ENCODE measurements at places on chromosomes 3 and 15.
A peak's percentile ranks its signal among the peaks of the same experiment; 100 is the strongest.

GRCh38 chr15:62894322-62895085 is 148.0 kb upstream of the TPM1 start:
- DNase-seq = no peak

- DNase-seq = no peak
These were observed 395.6 kb upstream of the ROBO2 start for GRCh38 chr3:76644305-76644675.

DNA sequence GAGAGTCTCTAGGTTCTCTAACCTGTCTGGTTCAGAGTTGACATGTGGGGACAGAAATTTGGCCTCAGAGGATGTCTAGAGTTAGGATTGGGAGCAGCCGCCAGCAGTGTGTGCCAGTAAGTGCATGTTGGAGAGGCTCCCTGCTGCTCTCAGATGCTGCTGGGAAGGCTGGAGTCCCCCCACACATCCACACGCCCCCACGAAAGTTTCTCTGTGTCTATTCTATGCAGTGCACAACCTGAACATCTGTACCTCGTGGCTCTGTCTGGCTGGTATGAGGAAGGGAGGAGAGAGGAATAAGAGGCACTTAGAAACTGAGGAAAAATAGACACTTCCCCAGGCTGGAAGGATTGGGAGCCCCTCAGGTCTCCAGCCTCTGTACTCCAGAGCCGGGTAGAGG is 131.8 kb downstream of the RAB11A start:
- DNase-seq = no peak

DNA sequence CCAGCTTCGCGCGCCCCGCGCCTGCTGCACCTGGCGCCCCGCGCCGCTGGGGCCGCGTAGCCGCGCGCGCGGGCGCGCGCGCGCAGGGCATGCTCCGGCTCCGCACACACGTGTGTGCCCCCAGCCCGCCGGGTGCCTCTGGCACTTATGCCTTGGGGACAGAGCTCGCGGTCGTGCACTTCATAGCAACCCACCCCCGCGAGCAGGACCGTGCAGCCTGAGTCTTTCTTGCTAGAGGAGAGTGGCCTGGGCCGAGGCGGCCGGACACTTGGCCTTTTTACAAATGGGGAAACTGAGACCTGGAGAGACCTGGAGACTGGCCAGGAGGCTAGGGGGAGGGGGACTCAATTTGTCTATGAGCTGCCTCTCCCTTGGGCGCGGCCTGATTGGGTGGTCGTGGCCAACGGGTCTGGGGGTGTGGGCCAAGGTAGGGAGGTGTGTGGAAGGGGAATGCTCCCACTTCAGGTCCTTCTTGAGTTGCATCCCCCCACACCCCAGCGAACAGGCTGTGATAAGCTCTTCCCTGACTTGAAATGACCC is 562 bp downstream of the NBEAL2 start:
- no peak for DNase-seq

- no peak for DNase-seq
These were observed 16.4 kb downstream of the ARRDC4 start for GRCh38 chr15:97976766-97977503.

GRCh38 chr15:45645026-45645980 is 10.5 kb downstream of the SQOR start:
- no peak for DNase-seq

DNA sequence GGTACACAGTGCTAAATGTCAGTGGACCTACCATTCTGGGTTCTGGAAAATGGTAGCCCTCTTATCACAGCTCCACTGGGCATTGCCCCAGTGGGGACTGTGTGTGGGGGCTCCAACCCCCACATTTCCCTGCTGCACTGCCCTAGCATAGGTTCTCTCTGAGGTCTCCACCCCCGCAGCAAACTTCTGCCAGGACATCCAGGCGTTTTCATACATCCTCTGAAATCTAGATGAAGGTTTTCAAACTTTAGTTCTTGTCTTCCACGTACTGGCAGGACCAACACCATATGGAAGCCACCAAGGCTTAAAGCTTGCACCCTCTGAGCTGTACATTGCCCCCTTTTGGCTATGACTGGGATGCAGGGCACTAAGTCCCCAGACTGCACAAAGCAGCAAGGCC is 788.2 kb upstream of the ALCAM start:
- no peak for DNase-seq

DNA sequence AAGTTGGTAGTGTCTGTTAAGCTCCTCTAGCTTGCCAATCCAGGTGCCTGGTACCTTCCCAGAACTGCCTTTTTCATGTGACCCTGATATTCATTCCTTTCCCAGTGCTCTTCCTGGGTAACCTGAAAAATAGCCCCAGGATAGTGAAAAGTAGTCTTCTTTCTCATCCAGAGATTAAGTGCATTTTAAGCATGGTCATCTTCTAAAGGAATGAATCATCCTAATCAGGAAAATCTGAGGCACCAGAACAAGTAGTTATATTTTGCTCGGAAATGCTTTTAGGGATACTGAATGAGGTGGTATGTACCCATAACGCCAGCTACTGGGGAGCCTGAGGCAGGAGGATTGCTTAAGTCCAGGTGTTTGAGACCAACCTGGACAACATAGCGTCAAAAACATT is 23.1 kb upstream of the PDCD6IP start:
- DNase-seq = no peak

GRCh38 chr3:122100591-122101463 is 45.7 kb downstream of the CD86 start:
- DNase-seq = no peak

DNA sequence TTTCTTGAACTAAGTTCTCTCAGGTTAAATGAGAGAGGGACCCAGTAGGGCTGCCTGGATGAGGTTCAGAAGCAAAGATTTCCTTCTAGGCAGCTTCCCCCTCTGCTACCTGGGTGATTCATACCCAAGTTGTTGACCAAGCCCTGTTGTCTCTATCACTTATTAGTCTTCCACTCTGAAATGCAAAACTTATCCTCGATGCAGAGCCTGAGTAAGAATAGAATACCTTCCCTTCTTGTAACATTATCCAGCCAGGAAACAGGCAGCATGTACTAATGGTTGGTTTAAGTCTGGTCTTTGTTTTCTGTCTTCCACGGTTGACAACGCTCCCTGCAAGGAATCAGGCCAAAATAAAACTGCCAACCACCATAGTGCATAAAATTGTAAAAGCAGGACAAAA is 377.3 kb downstream of the MECOM start:
- no peak for DNase-seq

GRCh38 chr3:185188816-185189215 is 36.0 kb upstream of the C3orf70 start:
- DNase-seq = no peak

DNA sequence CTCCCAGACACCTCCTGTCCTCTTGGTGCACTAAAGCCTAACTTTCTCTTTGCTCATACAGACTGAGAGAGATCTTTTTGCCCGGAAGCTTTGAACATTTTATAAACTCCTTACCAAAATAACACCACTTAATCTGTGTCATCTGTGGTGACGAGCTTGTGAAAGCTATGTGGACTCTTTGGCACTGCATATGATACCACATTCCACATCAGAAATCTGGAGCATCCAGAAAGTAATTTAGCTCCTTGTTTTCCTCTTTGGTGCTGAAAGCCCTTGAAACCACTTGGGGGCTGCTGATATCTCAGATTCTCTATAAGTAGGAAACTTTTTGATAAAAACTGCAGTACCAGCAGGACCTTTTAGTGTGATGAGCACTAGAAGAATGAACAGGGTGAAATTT is 128.3 kb downstream of the ALCAM start:
- no peak for DNase-seq

- DNase-seq = no peak
These were observed 354.6 kb upstream of the ROPN1 start for GRCh38 chr3:124346487-124346886.

DNA sequence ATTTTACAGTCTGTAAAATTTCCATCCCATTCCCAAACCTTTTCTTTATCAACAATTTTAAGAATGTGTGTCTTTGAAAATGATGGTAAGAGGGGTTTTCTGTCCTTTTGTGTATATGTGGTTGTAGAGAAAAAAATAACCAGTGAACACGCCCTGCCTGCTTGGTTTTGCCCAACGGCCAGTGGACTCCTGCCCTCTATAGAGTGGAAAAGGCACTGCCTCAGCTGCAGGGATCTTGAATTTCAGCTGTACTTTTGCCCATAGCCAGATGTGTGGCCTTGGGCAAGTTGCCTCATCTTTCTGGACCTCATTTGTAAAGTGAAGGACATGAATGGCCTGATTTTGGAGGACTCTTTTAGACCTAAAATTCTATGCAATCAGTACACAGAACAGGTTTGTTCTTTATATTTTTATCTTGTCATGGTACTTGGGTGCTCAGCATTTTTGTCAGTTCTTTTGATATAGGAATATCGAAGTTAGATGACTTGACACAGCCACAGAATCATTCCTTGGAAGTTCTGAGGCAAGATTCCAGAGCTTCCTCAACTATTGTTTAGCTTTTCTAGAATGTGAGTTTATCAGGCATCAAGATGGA is 81.0 kb downstream of the CLDN11 start:
- no peak for DNase-seq

DNA sequence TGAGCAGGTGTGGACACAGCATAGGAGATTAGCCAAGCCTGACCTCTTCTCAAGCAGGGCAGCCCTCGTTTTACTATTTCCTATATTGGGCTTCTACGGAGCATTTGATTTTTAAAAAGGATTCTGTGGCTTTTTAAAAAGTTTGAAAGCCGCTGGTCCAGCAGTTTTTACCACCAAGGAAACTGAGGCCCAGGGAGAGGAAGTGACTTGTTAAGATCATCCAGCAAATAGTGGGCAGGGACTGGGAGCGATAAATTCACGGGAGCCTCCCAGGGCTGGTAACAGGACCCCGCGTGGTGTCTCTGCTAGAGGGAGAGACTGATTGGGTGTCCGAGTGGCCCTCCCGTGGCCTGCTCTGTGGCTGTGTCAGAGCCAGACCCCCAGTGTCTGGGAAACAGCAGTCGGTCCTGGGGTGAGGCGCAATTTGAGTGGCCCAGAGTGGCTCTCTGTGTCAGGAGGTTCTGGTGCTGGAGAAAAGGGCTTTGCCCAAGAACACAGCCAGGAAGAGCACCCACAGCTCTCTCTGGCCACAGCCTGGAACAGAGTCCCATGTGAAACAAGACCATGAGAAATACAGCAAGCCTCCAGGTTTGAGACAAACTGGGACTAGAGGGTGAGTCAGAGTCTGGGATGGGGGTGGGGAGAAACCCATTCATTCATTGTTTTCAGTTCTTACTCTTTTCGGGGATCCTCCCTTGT is 4.2 kb downstream of the FURIN start:
- peak; percentile 41 for DNase-seq

DNA sequence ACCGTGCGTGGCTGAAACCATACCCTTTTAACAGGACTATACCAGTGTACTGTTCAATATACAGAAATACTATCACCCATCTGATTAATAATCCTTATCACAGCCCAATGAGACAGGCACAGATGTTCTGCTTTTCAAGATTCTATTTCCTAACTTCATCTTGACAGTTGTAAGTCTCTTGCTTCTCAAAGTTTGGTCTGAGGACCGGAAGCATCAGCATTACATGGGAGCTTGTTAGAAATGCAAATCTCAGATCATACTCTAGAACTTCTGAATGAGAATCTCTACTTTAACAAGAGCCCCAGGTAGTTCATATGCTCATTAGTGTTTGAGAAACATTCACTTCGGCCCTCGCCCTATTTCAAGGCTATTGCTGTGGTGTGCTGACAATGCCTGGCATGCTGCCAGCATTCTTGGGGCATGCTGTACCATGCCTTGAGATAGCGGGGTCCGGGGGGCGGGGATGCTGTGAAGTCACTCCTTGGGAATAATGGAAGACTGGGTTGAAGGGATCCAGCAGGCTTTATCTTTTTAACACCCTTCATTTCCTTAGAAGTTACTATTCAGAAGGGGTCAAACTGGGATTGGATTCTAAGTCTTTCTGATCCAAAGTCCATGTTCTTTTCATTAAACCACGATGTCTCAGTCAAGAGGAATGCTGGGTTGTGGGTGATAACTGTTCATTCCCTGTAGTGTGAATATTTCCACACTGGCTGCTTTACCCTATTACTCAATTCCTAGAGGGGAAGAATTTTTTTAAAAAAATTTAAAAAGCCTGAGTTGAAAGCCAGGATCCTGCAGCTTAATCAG is 194.7 kb downstream of the LPP start:
- no peak for DNase-seq

GRCh38 chr3:153399636-153400035 is 237.6 kb downstream of the RAP2B start:
- no peak for DNase-seq

- DNase-seq = no peak
These were observed 18.0 kb upstream of the DNAJC13 start for GRCh38 chr3:132399054-132399929.

DNA sequence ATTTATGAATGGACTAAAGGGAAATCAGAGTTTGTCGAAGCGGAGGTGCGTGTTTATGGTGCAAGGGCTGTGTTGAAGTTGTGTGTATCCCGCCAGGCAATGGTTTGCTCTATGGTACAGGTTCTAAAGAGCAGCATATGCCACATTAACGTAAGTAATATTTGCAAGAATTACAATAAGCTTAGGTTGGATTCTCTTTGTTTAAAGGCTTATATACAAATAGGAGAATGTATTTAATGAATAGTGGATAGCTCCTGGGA is 800 bp downstream of the EPHA3 start:
- DNase-seq = no peak

- no peak for DNase-seq
These were observed 189.7 kb upstream of the IL12A start for GRCh38 chr3:159798951-159799350.

DNA sequence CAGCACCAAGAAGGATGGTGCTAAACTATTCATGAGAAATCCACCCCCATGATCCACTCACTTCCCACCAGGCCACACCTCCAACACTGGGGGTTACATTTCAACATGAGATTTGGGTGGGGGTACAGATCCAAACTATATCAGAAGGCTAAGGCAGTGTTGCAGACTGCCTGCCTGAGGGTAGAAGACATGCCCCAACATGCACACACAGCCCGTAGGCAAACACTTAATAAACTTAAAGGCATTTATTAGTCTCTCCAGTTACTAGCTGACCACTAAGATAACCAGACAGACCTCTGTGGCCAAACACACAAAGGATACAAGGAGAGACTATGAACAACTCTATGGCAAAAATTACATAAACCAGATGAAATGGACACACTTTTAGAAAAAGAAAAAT is 10.2 kb downstream of the FAM162A start:
- no peak for DNase-seq

DNA sequence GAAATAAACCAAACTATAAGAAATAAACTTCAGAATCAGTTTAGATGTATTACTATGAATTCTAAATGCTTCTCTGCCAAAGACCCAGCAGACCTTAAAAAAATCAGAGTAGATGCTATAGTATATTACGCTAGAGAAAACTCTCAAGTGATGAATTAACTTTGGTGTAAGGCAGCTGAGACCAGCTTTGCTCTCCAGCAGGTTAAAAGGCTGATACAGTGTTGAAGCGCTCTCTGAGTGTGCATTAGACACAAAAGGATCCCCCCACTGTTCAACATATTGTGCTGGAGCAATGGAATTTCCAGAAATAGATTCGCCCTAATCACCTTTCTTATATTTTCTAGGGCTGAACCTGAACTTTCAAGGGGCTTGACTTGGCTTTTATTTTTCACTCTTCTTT is 190.0 kb downstream of the EFHB start:
- DNase-seq = no peak

DNA sequence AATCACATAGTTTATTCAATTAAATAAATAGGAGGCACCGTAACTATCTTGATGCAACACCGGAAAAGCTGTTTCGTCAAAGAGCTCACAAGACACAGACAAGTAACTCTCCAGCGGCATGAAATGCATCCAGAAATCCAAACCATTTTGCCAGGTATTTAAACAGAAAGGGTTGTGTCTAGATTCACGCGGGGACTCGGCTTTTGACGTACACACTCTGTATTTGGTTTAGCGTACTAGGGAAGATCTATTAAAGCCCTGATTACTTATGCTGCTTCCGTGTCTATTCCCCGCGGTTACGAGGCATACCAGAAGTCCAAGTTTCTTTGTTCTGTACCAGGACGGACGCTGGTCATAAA is 718 bp downstream of the BNIP2 start:
- no peak for DNase-seq
